GM20000 (cell line): ENCODE measurements at places on chromosomes 1 and 21.

DNA sequence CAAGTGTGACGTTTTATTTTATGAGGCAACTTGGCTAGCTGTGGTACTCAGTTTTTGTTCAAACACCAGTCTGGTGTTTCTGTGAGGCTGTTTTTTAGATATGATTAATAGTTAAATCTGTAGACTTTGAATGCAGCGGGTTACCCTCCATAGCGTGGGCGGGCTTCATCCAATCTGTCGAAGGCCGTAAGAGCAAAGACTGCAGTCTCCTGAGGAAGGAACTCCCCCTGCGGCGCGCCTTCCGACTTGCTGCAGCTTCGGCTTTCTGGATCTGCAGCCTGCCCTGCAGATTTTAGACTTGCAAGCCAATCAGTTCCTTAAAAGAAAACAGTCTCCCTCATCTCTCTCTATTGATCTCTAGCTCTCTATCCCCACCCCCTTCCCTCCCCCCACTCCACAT lies 4.2 kb upstream of the ZNF496 start:
- no peak for DNase-seq

DNA sequence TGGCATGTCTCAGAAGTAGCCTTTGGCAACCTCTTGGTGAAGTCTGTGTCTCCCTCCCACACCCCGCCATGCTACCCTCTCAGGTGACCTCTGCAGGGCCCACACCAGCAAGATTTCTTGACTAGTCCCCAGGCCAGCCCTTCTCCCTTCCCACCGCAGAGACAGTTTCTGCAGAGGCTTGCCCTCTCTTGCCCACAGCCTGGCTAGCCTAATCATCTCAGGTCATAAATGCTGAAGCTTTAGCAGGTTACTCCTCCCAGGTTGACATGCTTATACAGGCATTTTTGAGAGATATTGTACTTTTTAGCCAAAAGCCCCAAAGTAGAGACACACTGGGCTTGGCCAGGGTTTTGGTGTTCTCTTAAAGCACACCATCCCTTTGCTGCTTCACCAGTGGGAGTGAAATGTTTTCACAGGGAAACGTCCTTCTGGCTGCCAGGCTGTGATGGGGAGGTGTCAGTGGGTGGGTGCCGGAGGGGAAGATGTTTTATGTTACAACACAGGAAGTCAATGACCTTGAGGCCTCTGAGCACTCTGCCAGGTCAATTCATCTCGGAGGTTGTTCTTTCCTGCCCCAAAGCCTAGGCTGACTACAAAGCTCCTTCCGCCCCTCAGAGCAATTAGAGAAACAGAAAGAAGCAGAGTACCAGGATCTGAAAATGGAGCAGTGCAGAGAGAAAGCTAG lies 58.5 kb downstream of the STYXL2 start:
- no peak for DNase-seq

DNA sequence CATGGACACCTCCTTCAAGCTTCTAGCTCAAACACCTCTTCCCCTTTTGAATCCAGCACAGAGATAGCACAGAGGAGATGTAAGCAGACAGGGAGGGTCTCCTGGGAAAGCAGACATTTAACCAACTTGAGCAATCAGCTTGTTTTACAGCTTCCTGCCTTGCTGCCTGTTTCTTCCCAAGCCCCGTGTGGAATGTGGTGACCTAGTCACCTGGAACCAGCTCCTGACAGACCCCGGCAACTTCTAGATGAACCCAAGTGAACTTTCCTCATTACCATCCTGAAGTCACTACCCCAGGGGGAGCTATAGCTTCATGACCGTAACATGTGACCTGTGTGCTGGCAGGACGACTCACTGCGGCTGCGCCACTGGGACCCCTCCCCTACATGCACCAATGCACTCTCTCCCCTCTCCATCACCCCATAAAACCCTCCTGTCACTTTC lies 24.1 kb upstream of the TTF2 start:
- no peak for DNase-seq

GRCh38 chr21:32302560-32302959 lies 3.9 kb downstream of the MRAP start:
- DNase-seq, result no peak

- no peak for DNase-seq
Observed at GRCh38 chr1:233470741-233471499, 143.0 kb upstream of the KCNK1 start.

DNA sequence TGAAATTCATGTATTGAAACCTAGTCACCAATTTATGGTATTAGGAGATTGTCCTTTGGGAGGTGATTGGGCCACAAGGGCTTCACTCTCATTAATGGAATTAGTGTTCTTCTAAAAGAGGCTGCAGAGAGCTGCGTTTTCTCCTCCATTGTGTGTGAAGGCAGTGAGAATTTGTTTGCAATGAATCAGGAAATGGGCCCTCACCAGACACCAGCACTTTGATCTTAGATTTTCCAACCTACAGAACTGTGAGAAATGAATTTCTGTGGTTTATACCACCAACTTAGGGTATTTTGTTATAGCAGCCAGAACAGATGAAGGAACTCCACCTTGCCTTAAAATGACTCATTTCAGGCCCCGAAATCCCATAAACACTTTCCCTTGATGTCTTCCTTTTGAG lies 544.2 kb downstream of the RWDD3 start:
- no peak for DNase-seq

- DNase-seq, result no peak
Observed at GRCh38 chr1:102498929-102499328, 502.2 kb upstream of the OLFM3 start.

GRCh38 chr1:26791626-26792025 lies 3.9 kb downstream of the PIGV start:
- no peak for DNase-seq

GRCh38 chr1:183593356-183593755 lies 3.1 kb upstream of the NCF2 start:
- no peak for DNase-seq

GRCh38 chr1:40047769-40048168 lies 7.2 kb downstream of the CAP1 start:
- no peak for DNase-seq

DNA sequence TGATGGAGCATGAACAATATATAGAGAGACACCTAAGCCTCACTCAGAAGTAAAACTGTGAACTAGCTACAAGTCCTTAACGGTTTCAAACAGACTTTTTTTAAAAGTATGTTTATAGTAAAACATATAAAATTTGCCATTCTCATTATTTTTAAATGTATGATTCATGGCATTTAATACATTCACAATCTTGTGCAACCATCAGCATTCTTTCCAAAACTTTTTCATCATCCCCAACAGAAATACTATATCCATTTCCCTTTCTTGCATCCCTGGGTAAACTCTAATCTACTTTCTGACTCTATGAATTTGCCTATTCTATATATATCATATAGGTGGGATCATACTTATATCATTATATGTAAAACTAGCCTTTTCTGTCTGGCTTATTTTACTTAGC lies 25.5 kb downstream of the EVI5 start:
- no peak for DNase-seq
